NCI-H187 treated with DMSO at 0.1 percent for 48 hours (cell line): ENCODE measurements at places on chromosomes 7 and 10.

- no peak for DNase-seq
These were observed 573 bp upstream of the IDI1 start for GRCh38 chr10:1049425-1049958.

DNA sequence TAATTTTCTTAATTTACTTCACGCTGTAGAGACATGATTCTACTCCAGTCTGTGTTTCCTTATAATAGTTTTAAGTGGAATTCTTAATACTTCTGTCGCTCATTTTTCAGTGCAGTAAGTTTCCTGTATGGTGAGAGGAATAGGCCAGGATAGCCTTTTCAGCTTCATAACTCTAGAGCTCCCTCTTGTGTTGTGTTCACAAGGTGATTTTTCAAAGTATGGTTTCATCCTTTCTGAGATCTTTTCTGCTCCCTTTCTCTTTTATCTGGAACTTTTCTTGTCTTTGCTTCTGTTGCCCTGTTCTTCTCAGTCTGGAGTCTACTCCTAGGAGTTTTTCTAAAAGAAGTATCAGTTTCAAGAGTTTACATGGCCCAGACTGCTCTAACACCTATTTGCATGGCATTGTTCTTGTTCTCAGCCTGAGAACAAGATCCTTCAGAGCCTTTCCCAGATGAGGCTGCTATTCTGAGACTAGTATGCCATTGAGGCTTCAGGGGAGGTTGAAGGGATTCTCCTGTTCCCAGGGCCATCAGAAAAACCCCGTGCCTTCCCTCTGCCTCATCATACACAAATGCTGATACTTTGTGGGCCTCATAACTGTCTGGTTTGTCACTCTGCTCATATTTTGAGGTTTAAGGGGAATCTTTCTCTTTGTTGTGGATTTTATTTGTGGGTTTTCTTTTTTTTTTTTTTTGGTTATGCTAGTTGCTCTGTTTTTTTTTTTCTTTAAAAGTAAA, 21.8 kb downstream of the NET1 start:
- DNase-seq = no peak

DNA sequence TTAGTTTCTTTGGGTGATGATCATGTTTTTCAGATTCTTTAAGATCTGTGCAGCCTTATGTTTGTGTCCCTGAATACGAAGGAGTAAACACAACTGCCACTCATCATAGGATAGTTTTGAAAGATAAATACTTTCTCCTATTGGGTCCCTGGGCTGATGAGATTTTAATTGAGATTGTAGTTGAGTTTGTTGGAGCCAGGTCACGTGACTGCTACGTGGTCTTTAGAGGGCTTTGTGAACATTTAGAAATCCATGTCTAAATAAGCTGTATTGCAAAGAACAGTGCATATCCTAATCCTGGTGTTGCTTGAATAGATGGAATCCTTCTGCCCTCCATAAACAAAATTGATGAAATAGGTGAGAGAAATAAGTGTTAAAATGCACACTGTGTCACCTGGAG, 17.4 kb upstream of the ZNF716 start:
- no peak for DNase-seq

DNA sequence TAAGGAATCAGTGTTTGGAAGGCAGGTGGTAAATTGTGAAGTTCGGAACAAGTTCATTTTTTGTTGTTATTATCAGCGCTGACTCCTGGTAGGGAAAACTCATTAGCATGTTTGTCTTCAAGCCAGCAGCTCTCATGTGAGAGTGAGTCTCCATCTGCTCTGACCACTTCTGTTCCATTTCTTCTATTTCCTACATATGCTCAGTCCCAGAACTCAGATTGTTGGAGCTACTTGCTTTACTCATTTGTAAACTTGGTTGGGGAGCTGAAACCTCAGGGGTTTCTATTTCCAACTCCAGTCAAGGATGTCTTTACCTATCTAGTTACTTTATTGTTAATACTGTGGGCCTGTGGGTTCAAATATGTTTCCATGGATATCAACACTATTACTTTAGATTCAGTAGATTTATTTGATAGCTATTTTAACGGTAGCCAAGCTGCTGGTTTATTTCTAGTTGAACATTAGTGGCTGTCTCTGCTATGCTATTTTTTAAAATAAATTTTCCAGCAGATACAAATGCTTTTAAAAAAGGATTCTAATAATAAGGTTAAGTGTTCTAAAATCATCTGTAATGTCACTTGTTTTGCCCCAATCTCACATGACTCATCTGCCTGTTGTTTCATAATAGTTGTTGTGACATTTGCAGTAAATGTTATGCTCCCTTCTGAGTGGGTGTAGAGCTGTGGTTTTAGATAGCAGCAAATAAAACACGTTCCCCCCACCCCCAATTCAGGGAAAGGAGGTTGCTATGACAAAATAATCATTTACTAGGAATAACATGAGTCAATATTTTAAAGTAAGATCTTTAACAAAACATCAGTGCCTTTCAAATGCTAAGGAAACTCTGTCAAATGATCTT, 143.3 kb downstream of the HDAC9 start:
- DNase-seq = no peak

- DNase-seq = no peak
These were observed 169.2 kb downstream of the SEMA3A start for GRCh38 chr7:84025332-84025927.

DNA sequence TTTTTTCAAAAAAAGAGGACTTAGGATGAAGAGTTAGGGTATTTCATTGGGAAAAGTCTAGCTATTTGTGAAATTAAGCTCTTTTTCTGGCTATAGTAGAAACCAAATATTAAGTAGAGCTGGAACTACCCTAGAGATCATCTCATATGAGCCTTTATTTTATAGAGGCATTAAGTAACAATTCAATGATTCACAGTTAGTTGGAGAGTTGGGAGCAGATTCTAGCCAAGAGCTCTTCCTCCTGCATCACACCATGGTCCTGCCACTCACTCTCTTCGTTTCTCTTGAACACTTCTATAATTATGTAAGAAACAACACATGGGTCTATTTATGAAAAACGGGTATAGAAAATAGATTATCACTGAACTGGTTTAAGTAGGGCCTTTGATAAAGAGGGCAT, 76.1 kb upstream of the ANK3 start:
- no peak for DNase-seq

DNA sequence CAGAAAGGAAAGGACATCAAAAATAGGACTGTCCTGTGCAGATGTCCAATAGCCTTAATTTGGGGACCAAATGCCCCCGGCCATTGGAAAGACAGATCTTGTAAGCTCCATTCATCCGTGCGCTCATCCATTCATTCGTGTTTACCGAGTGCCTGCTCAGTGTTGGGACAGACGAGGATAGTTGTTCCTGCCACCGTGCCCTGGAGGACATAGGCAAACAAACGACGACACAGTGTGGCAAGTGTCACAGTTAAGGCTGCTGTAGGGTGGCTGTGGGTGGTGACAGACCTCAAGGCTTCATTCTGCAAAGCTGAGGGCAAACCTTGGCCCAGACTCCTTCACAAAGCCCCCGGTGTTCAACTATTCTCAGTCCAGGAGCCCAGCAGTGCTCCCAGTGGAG, 27.6 kb downstream of the MKI67 start:
- DNase-seq = no peak

DNA sequence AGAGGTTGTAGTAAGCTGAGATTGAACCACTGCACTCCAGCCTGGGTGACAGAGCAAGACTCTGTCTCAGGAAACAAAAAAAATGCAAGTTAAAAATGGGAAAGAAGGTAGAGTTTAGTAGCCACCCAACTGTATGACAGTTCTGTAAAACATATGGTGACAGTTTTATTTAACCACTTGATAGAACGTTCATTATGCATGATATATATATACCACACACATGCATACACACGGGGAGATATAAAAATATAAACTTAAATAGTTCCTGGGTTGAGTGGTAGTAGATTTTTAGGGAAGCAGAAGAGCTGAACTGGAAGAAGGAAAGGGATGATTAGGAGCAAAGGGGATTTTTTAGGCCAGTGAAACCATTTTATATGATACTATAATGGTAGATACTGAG, 120.0 kb downstream of the KMT2C start:
- DNase-seq = no peak

GRCh38 chr7:25026156-25026555, 46.2 kb upstream of the OSBPL3 start:
- no peak for DNase-seq

GRCh38 chr7:19026888-19027287, 90.5 kb downstream of the TWIST1 start:
- DNase-seq = no peak

DNA sequence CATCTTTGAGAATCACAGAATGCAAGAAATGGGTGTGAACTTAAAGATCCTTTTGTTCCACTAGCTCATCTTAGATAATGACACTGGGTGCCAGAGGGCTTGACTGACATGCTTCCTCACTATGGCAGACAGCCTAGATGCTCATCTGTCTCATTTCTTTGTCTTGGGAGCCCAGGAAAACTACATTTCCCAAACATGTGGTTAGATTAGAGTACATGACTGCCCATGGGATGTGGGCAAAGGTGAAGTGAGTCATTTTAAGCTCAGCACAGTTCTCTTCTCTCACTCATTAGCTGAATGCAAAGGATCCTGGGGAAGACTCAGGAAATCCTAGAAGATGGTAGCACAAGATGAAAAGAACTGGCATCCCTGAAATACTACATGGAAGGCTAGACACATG, 32.5 kb upstream of the TBX20 start:
- DNase-seq = no peak

- no peak for DNase-seq
These were observed 233.8 kb downstream of the C7orf25 start for GRCh38 chr7:42677751-42678699.

- no peak for DNase-seq
These were observed 51.3 kb upstream of the ITPRID1 start for GRCh38 chr7:31462636-31463035.
